ENCODE measurements at places on chromosomes 12 and 14.
A peak's percentile ranks its signal among the peaks of the same experiment; 100 is the strongest.

- DNase-seq = peak; percentile 82
Observed at GRCh38 chr12:53180931-53181645, 363 bp upstream of the CSAD start.

DNA sequence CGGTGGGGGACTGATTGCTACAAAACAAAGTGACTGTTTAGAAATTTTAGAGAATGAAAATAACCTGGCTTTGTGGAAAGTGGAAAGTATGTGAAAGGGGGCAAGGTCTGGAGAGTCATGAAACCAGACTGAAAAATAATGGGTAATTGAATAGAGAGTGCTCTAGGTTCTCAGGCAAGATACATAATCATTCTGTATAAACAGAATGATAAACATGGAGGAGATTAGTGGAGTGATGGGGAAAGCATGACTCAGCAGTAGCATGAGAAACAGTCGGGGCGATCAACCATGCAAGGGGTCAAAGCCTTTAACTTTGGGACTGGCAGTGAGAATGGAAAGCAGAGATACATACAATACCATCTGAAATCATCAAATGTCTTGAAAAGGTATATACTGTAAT lies 332.5 kb downstream of the CCER1 start:
- no peak for DNase-seq

- DNase-seq = no peak
Observed at GRCh38 chr12:88623777-88624548, 43.7 kb upstream of the KITLG start.

DNA sequence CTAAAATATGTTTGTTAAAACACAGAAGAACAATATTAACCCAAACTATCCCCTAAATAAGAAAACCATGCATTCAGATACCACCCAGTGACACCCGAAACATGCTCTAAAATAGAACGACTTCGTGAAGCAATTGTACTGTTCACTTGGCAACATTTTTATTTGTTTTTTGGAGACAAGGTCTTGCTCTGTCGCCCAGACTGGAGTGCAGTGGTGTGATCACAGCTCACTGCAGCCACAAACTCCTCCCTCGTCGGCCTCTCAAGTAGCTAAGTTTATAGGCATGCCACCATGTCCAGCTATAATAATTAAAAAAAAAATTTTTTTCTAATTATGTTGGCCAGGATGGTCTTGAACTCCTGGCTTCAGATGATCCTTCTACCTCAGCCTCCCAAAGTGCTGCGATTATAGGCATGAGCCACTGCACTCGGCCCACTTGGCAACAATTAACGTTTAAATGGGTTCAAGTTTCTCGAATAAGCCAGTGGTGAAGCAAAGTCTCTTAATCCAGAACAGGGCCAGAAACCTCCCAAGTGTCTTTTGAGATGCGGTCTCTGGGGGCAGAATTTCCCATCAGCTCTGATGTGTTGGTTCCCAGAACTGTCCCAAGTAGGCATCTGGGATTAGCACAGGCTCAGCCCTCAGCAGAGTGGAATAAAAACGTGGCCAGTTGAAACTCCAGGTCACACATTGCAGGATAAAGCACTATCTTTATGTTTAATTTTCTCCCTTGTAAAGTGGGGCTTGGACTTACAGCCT lies 74.5 kb downstream of the TMCC3 start:
- DNase-seq = no peak

GRCh38 chr12:60185060-60185459 lies 589.2 kb downstream of the SLC16A7 start:
- DNase-seq = no peak

- DNase-seq = no peak
Observed at GRCh38 chr12:49502590-49502989, 36.2 kb upstream of the KCNH3 start.

- DNase-seq = no peak
Observed at GRCh38 chr12:98856897-98857540, 211.9 kb downstream of the APAF1 start.

DNA sequence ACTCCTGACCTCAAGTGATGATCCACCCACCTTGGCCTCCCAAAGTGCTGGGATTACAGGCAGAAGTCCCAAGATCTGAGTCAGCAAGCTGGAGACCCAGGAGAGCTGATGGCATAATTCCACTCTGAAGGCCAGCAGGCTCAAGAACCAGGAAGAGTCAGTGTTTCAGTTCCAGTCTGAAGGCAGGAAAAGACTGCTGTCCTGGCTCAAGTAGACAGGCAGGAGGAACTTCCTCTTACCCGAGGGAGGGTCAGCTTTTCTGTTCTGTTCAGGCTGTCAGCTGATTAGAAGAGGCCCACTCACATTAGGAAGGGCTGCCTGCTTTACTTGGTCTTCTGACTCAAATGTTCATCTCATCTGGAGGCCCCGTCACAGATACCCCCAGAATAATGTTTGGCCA lies 206.0 kb upstream of the MYL2 start:
- no peak for DNase-seq

DNA sequence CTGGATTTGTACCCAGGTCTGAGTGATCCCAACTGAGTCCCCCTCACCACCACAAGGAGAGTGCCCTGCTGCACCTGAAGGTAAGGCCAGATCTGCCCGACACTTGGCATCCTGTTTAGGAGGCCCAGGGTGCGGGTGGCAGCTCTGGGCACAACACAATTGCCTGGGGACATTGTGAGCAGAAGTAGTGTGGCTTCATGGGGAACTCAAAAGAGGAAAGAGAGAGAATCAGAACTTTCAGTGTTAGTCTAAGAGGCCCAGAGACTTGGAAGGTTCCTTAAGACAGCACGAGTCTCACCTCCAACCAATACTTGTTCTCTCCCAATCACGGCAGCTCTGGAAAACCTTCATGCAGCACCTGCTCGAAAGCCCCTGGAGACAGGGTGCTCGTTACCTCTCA lies 6.6 kb upstream of the SLC8B1 start:
- DNase-seq = no peak

GRCh38 chr14:104546591-104547309 lies 32.8 kb upstream of the C14orf180 start:
- DNase-seq = no peak

- peak; percentile 84 for DNase-seq
Observed at GRCh38 chr14:90419200-90419599, 22.4 kb downstream of the CALM1 start.

DNA sequence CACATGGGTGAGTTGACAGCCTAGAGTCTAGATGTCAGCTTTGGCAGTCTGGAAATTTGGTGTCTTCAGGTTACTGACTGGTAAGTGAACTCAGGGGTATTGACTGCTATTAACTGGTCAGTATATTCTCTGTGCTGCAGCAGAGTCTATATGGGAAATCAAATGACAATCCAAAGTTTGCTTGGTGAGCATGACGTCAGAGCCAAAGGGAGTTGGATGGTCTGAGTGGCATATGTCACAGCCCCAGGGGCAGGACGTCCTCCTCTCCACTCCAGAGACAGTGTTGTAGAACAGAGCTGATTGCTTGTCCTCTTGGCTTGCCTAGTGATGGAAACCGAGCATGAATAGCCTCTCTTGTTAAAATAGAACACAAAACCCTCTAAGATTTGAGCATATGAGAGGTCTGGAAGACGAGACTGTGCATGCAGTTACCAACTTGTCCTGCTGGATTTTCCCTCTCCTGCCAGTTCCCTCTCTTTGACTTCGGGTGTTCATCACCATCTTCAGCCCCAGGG lies 3.3 kb upstream of the TBC1D30 start:
- no peak for DNase-seq

- no peak for DNase-seq
Observed at GRCh38 chr12:117052386-117053049, 46.7 kb downstream of the TESC start.

DNA sequence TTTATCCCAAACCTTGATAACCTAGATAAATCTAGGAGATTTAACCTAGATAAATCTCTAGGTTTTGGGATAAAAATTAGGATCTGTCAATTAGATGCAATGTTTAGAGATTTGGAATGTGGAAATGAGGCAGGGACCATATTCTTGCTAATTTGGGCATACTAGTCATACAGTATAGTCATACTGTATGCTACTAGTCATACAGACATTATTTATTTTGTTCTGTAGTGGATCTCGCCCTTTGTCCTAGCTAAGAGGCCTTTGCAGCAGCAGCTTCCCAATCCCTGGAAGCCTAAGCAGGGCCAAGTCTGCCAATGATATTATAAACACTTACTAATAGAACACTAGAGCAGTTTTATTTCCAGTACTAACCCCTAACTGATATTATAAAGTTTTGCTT lies 136.4 kb downstream of the CEP128 start:
- no peak for DNase-seq

GRCh38 chr12:1130164-1130563 lies 139.1 kb downstream of the ERC1 start:
- no peak for DNase-seq

- no peak for DNase-seq
Observed at GRCh38 chr12:26736563-26737486, 96.2 kb downstream of the ITPR2 start.

GRCh38 chr12:120361506-120362208 lies 7.3 kb downstream of the MSI1 start:
- peak; percentile 74 for DNase-seq

GRCh38 chr12:40618636-40619035 lies 73.6 kb upstream of the CNTN1 start:
- no peak for DNase-seq

DNA sequence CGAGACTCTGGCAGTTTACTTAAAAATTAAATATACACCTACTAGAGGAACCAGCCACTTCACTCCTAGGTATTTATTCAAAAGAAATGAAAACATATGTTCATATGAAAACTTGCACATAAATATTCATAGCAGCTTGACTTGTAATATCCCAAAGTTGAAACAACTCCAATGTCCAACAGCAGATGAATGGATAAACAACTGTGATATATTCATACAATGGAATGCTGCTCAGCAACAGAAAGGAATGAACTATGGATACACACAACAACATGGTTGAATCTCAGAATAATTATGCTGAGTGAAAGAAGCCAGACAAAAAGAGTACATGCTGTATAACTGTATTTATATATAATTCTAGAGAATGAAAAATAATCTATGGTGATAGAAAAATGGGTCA lies 53.4 kb upstream of the DACT1 start:
- DNase-seq = no peak

DNA sequence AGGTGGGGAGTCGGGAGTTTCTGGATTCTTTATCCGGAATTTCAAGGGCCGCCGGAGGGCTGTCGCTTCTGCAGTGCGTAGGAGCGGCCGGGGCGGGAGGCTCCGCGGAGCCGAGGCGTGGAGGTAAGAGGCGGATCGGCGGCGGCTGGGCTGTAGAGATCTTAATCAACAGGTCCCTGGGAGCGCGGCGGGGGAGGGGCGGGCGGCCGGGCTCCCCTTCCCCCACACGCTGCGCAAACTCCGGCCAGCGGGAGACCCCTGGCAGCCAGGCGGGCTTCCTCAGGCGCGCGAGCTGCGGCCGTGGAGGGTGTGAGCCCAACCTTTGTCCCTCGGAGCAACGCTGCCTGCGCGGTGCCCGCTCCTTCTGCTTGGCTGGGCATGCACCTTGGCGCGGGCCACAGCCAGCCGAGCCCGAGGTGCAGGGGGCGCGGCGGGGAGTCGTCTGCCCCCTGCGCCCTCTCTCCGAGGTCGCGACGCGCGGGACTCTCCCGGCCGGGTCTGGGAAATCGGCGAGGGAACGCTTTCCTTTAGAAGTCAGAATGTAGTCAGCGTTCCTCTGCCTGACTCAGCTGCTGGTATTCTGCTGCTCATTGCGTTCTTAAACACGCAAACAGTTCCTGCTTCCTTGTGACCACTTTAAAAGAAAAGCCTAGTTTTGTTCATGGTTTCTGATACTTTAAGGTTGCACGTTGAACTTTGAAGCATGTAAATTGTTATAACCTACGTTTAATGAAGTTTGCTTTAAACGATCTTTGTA lies at the start of gene PALS1:
Gene PALS1 (plus strand): TSS at position 25 of the 757 bp plus-strand sequence. CDS start 37,736 bp downstream, outside the sequence.
- peak; percentile 63 for DNase-seq

DNA sequence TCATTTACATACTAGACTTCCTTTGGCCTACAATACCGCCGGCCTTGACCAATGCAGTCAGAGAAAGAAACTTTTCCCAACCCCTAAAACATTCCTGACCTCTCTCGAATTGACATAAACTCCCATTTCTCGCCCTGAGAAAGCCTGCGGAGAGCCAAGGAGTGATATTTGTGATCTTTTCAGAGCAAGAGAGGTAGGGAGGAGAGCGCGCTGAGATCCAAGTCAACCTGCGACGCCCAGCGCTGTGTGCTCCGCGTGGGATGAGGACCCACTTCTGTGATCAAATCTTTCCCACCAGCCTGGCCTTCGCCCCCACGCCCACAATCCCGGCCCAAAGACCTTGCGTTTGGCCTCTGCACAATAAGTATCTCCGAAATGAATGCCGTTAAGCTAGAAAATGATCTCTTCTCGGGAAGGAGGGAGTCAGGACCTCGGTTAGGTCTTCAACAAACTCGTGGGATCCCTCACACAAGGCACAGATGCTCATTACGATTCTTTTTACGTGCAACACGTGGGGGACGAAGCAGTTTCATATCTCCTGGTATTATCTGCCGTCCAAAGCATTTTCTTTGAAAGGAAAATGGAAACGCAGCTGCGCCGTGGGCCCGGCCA lies 6.3 kb upstream of the NPAS3 start:
- DNase-seq = peak; percentile 55

- no peak for DNase-seq
Observed at GRCh38 chr14:99598774-99599173, 5.2 kb downstream of the CCDC85C start.

- no peak for DNase-seq
Observed at GRCh38 chr12:110697236-110697635, 8.3 kb upstream of the HVCN1 start.

DNA sequence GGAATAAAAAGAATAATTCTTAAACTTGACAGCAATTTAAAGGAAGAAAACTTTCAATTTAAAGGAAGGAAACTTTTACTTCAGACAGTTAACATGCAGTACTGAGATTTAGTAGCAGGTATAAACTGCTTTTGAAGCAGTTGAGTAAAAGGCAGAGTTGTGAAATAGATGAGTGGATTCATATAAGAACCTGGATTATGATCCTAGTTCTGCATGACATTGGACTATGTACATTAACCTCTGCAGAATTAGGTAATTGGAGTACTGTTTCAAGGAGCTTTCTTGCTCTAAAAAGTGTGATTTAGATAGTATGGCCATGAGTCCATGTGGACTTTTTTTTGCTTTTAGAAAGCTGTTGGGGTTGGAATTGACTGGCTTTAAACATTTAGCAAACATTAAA lies 29.7 kb downstream of the ATP2A2 start:
- no peak for DNase-seq

- no peak for DNase-seq
Observed at GRCh38 chr12:122107261-122107660, 28.7 kb downstream of the MLXIP start.

DNA sequence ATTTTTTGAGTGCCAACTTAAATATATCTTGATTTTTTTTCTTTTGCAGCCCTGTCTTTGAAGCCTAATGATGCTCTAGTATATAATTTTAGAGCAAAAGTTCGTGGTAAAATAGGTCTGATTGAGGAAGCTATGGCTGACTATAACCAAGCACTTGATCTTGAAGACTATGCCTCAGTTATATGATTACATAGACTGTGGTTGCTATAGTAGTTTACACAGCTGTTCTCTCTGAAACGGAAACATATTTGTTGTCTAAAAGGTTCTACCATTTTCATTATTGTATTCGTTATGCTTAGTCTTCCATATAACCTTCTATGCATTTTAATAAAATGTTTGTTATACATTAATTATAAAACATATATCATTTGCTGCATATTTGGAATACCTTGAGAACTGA lies 246.7 kb downstream of the TTC6 start:
- DNase-seq = no peak

All from muscle of arm (tissue), 14 donors.